ENCODE measurements at places on chromosomes 16 and 17.
A peak's percentile ranks its signal among the peaks of the same experiment; 100 is the strongest.

DNA sequence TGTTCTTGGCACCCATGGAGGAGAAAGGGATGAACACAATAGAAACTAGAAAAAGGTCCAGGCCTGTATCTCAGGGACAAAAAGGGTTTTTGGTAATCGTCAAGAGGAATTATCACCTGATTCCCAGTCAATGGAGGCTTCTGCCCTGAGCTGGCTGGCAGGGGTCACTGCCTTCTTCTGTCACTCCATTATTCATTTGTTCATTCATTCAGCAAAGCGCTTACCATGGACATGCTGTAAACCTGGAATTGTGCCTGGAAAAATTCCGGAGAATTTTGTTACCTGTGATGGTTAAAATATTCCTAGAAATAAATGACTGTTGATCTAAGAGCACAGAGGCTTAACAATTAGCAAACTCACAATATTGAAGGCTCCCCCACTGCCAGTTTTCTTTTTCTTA, 212.3 kb downstream of the SHISA9 start:
- DNase-seq = no peak

- DNase-seq = no peak
Observed at GRCh38 chr17:50624321-50624934, 10.3 kb upstream of the ABCC3 start.

DNA sequence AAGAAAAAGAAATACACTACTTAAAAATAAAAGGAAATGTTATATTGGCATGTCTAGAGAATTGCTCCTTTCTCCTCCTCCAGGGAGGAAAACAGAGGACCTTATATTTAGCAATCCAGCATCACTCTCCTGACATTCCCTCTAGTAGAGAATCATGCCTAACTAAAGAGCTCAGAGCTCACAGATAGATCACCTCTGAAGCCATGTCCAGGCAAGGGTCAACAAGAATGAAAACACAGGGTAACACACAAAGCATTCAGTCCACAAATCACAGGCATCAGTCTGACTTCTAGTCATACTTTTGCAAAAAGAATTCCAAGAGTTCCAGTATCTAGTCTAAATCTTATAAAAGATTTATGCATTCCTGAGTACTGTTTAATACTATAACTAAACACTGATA, 4.4 kb upstream of the HASPIN start:
- DNase-seq = no peak

DNA sequence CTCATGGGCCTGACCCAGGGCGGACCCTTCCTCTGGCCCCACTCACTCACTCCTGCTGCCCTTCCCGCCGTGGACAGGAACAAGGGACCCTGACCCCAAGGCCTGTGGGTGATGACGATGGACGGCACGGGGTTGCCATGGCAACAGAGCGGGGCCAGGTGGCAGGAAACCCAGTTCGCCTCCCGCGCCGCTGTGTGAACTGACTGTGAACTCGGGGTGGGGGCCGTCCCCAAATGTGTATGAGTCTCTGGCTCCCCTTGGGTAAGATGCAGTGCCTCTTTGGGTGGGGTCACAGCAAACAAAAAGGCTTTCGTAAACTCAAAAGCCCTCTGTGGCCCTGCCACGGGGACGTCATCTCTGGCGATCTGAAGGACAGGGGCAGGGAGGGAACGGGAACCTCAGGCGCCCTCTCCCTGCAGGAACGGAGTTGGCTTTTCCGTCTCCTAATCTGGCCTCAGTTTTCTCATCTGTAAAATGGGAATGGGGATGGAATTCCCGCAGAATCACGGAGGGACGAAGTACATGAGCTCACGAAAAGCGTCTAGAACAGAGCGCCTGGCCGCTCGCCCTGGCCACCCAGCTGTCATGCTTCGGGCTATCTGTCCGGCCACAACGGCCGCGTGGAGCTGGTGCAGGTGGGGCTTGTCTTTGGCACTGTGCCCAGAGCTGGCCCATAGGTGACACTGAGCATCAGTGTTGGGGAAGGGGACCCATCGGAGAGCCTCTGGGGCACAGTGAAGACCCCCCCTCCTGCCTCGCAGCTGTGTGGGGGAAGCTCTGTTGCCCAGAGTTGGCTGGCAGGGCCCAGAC, 44.9 kb upstream of the PABPN1L start:
- DNase-seq = no peak

DNA sequence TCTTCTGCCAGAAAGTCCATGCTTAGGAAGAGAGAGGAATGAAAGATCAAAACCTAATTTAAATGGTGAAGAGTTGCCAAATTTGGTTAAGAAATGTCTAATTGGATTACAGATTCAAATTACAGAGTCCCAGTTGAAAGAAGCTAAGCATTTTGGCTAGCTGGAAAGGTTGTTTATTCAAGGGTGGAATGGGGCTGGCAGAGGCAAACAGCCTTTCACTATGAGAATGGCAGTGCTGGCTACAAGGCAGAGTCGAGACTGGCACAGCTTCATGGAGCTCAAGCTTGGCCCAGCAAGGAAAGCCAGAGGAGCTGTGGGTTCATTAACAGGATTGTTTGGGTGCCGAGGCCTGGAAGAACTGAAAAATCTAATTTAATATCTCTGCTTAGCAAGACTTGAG, 13.6 kb downstream of the MAP3K3 start:
- DNase-seq = no peak

- DNase-seq = peak; percentile 47
Observed at GRCh38 chr17:7897773-7898172, 9.2 kb downstream of the CHD3 start.

DNA sequence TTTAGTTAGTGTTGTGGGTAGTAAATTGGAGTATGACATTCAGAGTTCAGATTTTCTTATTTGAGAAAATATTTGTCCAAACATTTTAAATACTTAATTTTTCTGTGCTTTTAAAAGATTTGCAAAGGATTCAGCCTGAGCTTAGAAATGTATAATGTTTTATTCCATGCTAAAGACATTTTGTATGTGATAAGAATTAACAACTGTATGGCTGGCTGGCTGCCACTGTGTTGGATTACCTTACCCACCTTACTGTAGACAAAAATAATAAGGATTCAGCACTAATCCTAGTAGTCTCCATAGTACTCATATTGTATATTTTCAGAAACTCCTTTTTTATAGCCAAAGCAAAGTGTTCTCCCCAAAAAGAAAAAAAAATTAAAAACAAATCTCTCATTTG, 74.8 kb downstream of the TANC2 start:
- no peak for DNase-seq

- DNase-seq = no peak
Observed at GRCh38 chr17:72366626-72367025, 245.8 kb downstream of the SOX9 start.
